ENCODE measurements at places on chromosomes 7 and 10.

GRCh38 chr7:6385110-6385781, 62.5 kb downstream of the DAGLB start:
- no peak for DNase-seq

GRCh38 chr7:2068693-2069471, 163.9 kb downstream of the MAD1L1 start:
- no peak for DNase-seq

- DNase-seq: no peak
These were observed 135.1 kb downstream of the CHRM2 start for GRCh38 chr7:137003566-137003965.

GRCh38 chr7:158704524-158705233, at the start of gene NCAPG2:
TSS of gene NCAPG2 (minus strand) at chr7:158704804. CDS start at chr7:158701899, 2,905 bp downstream.
- DNase-seq: peak; percentile 90

DNA sequence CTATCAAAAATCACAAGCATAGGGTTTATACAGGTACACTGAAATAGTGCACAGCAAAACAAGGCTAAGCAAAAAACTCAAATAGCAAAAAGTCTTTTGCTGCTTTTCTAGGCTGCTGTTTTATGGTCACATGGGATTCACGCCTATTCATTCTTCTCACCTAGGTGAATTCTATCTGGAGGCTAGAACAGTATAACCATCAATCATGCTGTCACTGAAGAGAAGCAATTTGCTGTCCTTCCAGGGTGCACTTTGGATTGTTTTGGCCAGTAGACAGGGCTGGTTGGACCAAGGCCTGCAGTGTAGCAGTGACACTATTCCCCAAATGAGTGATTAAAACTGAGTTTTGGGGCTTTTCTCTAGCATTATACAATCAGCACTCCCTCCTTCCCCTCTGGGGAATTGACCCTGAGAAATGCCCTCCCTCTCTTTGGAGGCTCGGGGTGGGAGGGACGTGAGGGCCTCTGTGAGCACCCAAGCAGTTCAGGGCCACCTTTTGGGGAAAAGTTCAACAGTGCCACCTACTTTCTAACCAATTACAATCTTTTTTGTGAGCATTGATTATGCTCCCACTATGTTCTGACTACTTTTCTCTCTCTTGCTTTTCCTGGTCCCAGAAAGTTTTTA, 16.2 kb upstream of the SND1 start:
- DNase-seq: no peak

- DNase-seq: no peak
These were observed 256.1 kb downstream of the COBL start for GRCh38 chr7:51060536-51060935.

DNA sequence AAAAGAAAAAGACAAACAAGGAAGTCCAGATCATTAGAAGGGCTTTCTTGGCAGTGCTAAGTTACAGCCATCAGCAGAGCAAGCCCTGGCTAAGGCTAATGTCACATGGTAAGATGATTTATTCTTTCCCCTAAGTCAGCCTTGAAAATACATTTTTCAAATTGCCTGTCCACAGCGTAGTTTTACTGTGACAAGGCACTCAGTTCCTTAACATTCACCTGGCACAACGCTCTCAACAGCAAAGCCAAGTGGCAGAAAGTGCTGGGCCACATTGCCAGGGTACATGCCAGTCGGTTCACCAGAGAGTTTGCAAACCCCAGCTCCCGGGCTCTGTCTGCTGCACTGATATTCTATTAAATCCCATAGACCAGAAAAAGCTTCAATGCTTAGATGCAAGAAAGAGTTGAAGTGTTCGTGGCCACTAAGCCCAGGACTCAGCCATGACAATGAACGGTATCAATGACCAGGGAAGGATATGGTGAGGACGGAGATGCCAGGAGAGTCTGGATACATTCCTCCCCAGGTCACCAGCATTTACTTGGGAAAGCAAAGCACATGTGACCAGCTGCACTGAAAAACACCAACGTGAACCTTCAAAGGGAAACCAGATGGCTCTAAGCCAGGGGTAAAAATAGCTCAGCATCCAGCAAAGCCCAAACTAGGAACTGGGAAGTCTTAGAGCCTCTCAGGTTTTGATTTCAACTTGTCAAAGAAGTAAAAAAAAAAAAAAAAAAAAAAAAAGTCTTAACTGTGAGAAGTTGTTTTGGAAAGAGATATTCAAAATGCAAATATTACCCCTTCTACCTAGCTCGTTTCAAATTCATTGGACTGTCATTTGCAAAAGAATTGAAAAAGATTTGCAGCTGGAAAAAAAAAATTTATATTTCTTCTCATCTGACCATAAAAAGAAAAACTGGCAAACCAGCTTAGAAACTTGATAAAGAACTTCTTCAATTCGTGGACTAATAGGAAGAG, 23.9 kb upstream of the MPP7 start:
- DNase-seq: no peak

DNA sequence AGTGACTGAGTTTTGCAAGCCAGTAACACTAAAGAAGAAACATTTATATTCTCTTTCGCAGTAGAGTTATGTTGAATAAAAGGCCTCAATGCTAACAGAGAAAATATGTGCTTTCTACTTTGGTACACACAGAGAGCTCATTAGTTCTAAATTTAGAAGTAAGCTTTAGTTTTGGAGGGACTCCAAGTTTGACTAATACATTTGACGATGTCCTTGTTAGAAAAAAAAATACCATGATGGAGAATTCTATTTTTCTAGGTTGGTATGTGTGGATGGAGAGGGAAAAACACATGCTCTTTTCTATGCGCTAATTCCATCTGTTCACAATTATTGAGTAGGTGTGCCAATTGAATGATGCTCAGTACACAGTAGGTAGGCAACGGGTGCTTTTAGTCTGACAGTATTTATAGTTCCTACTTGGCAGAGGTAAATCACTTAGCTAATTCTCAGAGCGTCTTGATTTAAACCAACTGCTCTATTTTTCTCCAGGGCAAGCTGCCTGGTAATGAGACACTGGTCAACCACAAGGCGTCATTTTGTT, 327.2 kb upstream of the AKR1E2 start:
- DNase-seq: no peak

DNA sequence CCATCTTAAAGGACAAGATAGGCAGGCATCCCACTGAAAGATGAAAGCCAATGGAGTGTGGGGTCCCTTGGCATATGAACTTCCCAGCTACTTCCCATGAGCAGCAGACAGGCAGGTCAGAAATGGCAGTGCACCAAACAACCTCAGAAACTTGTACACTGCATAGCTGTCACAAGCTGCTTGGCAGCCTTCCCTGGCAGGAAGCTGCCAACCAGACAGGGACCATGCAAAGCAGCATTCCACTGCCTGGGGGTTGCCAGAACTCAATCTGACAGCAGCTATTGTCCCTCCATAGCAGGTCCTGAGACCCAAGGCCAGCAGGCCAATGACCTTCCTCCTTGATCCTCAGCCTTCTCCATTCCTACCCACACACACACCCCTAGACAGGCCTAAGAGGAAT, 139.5 kb downstream of the PLCE1 start:
- no peak for DNase-seq

GRCh38 chr10:18378766-18379165, 238.5 kb downstream of the CACNB2 start:
- no peak for DNase-seq

- DNase-seq: no peak
These were observed 55.2 kb upstream of the C10orf71 start for GRCh38 chr10:49243610-49244283.

GRCh38 chr10:122733931-122734665, 34.5 kb upstream of the C10orf120 start:
- no peak for DNase-seq

DNA sequence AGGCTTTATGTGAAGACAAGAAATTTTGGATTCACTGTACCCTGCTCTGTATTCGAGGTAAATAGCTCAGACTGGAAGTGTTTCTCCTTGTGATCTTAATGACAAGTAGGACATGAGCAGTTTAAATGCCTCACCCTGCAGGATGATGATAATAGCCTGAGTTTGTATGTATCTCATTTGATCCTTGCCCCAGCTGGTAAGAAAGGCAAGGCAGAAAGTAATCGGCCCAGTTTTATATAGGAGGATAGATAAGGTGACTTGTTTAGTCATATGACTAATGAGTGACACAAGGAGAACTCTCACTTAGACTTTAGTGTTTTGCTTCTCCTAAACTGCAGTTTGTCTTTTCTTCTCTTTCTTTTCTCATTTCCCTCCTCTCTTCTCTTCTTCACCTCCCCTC, 372.6 kb downstream of the PHF14 start:
- no peak for DNase-seq

DNA sequence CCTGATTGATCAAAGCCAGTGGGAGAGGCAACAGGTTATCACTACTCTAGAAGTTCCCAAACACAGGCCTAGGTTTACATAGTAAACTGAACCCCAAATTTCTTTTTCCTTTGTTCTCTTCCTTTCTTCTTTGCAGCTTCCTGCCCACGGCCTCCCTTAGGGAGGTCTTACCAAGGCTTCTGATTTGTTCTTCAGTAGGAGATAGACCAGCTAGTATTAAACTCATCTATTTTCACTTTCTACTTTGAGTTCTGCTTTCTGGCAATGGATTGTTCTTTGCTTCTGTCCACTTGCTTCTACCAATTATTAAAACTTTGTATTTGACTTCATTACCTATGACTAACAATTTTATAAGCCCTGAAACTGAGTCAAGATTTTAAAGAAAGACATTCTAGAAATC, 251.2 kb upstream of the FZD1 start:
- no peak for DNase-seq

DNA sequence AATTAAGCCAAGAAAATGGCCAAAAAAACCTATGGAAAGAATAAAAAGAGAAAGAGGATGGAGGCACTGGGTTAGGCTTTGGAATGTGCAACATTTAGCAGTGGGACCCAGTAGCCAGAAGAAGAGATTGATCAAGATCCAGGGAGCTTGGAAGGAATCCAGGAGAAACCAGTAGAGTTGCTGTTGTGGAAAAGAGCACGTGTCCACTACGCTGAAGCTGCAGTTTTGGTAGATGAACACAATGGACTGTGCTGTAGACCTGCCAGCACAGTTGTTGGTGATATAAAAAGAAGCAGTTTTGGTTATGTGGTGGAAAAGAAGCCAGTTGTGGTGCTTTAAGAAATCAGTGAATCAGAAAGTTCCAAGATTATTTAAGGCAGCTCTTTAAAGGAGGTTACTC, 802.2 kb upstream of the POM121L12 start:
- DNase-seq: no peak

- no peak for DNase-seq
These were observed 30.8 kb downstream of the VAX1 start for GRCh38 chr10:117107238-117107637.

- no peak for DNase-seq
These were observed 428.2 kb downstream of the PARD3 start for GRCh38 chr10:34386921-34387320.

DNA sequence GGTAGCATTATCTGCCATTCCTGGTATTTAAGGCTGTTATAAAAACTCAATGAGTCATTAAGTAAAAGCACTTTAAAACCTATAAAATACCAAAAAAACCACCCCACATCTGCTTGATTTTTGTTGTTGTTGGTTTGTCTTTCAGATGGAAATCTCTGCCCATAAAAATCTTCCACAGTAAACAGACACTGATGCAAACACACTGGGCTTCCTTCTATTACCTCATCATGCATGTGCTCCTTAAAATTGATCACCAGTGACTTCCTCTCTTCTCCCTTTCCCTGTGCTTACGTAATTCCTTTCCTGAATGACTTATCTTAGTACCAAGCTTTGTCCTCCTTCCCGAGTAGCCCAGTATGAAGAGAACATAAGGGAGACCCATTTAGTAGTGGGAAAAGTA, 167.2 kb downstream of the EVX1 start:
- DNase-seq: no peak

GRCh38 chr10:126373972-126374371, 14.3 kb downstream of the ADAM12 start:
- DNase-seq: no peak

DNA sequence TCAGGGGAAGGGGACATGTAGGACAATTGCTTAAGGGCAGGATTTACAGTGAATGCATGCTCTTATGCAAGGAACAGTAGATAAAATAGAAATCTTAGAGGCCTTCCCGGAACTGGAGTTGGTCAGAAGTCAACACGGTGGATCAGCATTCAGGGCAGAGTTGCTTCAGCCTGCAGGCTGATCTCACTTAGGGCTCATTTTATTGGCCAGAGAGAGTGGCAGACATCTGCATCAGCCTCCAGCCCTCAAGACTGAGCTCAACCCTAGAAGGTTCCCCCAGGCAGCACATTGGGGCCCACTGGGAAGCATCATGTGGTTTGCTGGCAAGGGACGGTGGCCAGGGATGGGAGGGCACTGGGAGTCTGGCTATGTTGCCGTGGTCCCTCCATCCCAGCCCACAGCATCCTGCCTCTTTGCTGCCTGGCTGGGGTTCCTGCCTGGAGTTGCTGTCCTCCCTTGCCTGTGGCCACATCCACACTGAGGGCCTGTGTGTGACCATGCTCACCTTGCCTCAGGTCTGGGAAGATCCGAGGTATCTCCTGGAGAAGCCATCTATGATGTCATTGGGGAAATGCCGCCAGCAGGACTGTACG, 13.0 kb downstream of the SCART1 start:
- no peak for DNase-seq

DNA sequence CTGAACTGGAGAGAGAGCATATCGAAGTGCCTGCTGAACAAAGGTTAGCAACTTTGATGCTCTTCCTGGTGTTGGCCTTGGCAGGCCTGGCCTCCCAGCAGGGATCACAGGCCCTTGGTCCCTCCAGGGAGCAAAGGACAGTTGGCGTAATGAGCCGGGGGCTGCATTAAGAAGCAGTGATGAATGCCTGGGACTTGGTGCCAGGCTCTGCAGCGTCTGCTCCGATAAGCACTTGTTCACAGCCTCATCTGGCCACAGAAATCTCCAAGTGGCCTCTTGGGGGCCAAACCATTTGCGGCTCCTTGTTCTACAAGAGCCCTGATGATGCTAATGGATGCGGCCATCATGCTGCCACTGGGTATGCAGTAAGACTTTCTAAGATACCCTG, 31.8 kb downstream of the CRHR2 start:
- no peak for DNase-seq

DNA sequence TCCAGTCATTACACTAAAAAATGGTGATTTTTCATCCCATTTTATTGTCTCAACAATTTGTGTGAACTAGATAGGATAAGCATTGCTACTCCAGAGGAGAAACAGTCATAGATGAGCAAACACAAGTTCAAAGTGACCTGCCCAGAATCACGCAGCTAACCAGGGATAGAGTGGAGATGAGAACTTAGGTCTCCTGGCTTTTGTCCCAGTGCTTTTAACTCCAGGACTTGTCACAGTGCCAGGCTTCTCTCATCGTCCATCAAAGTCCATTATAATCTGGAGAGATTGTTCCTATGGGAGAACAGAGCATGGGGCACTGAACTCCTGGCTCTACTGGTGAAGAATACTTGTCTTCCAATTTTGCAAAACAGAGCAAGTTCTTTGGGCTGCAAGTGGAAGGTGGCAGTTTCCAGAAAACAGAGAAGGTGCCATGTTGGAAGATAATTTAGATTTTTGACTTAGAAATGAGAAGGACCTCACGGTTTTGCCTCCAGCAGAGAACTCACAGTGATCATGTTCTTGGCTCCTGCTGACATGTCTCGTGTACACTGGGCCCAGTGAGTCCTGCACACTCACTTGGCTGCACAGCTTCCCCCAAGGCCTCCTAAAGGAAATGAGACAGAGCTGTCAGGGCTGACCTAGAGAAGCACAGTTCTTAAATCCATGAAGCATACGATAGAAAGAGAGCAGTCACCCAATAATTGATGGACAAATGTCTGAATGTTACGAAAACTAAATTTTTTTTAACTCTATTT, 322.9 kb upstream of the NRP1 start:
- no peak for DNase-seq

- no peak for DNase-seq
These were observed at the start of gene HOXA13 for GRCh38 chr7:27199849-27200760. TSS of gene HOXA13 (minus strand) at chr7:27200091. CDS start at chr7:27200077, 14 bp downstream.
